ENCODE measurements at places on chromosomes 1 and 21.

DNA sequence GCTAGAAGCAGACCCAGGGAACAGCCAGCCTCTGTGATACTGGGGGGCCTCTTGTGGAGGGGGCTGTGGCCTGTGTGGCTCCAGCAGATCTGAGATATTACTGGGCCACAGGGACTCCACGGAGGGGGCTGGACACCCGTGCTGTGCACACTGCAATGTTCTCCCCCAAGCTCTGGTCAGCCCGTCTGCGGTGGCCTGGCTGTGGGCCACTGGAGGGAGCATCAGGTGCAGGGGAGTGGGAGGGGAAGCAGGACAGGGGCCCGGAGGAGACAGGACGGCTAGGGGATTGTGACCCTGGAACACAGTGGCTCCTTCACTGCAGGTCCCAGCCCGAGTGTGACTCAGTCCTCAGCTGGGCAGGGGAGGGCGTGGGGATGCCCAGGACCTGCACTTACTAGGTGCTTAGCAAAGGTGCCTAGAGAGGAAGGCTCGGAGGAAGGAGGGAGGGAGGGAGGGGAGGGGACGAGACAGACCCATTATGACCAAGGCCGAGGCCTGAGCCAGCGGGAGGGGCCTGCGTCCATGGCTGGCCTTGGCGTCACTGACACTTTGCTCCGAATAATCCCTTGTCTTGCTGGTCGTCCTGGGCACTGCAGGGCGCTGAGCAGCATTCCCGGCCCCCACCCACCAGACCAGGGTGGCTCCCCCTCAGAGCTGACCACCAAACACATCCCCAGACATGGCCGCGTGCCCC is 44.2 kb downstream of the PRDM16 start:
- DNase-seq, result no peak

- peak; percentile 61 for DNase-seq
Observed at GRCh38 chr1:2179283-2180013, 15.1 kb downstream of the FAAP20 start.

DNA sequence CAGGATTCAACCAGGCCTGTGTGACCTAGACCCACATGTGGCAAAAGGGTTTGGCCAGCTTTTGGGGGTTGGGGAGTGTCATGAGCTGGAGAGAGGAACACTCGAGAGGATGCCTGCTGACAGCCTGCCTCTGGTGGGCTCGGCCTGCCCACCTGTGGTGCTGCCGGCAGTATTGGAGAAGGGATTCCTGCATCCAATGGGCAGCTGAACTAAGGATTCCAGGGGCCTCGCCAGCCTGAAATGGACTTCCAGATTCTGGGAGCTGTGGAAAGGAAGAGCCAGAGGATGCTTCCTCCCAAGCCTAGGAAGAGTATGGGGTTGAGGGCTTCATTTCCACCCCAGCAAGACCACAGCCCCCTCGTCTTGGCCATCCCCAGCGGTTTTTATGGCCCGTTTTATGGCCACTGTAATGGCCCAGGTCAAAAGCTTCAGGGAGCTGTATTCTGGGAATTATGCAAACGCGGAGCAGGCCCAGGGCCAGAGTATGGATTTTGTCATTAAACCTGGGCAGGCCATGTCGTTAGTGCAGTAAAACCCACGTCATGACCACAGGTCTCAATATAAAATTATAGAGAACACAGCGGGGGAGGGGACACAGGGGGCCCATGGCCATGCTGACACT is 63.6 kb downstream of the TMEM53 start:
- DNase-seq, result no peak

DNA sequence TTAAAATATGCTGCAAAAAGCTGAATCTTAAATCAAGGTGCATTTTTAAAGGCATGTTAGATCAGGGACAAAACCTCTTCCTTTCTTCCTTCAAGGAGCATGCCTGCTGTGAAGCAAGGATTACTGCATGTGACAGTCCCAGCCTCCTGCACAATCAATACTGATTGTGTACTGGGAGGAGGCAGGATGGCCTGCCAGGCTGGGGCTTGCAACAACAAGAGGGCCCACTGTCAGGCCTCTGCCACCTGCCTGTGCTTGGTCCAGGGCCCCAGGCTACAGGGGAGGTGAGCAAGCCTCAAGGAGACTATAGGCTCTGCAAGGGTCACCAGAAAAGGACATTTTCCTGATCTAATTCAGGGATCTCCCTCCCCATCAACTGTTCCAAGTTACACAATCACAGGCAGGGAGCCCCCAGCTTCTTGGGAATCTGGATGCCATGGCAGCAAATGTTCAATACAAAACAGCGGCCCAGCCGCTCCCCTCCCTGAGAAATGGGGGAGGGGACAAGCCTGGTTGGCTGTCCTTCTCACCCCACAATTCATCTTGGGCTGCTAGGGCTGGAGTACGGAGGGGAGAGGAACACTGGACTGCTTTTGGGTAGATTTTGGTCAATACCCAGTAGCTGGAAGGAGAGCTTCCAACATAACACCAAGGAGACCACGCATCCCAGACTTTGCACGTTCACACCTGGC is 76.7 kb downstream of the SSBP3 start:
- DNase-seq, result no peak

- peak; percentile 24 for DNase-seq
Observed at GRCh38 chr1:53321776-53322602, 5.9 kb downstream of the LRP8 start.

GRCh38 chr1:53740621-53741105 is 1.7 kb upstream of the GLIS1 start:
- no peak for DNase-seq

- no peak for DNase-seq
Observed at GRCh38 chr1:61284248-61284854, 202.0 kb downstream of the NFIA start.

- DNase-seq, result peak; percentile 10
Observed at GRCh38 chr1:198529414-198529813, 11.1 kb downstream of the ATP6V1G3 start.

GRCh38 chr1:226482975-226483700 is 65.4 kb upstream of the STUM start:
- no peak for DNase-seq

All from NCI-H2171 treated with DMSO at 0.1 percent for 48 hours (cell line).